CD14-positive monocyte (primary cell): ENCODE measurements at places on chromosomes 6 and 20.
A peak's percentile ranks its signal among the peaks of the same experiment; 100 is the strongest.

GRCh38 chr6:11494786-11495564, 42.6 kb upstream of the TMEM170B start:
- DNase-seq, result peak; percentile 25

DNA sequence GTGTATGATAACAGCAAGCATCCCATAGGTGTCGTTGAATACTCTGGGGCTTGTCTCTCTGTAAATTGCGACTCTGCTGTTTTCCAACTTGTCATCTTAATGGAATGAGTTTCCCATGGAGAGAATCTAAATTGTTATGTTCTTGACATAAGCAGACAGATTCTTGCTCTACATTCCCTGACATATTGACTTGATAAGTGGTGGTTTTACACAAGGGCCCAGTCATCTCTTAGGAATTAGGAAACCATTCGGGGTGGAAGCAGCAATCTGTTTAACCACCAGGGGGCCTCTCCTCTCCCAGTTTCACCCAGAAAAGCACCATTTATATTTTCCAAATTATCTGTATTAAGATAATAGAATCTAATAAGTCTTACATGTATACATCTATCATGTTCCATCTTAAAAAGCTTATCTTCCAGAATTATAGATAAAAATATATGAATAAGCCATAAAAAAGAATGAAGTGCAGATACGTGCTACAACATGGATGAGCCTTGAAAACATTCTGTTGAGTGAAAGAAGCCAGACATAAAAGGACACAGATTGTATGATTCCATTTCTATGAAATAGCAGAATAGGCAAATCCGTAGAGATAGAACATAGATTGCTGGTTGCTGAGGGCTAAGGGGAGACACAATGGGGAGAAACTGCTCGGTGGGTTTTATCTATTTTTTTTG, 23.1 kb upstream of the MROH8 start:
- DNase-seq, result peak; percentile 50

DNA sequence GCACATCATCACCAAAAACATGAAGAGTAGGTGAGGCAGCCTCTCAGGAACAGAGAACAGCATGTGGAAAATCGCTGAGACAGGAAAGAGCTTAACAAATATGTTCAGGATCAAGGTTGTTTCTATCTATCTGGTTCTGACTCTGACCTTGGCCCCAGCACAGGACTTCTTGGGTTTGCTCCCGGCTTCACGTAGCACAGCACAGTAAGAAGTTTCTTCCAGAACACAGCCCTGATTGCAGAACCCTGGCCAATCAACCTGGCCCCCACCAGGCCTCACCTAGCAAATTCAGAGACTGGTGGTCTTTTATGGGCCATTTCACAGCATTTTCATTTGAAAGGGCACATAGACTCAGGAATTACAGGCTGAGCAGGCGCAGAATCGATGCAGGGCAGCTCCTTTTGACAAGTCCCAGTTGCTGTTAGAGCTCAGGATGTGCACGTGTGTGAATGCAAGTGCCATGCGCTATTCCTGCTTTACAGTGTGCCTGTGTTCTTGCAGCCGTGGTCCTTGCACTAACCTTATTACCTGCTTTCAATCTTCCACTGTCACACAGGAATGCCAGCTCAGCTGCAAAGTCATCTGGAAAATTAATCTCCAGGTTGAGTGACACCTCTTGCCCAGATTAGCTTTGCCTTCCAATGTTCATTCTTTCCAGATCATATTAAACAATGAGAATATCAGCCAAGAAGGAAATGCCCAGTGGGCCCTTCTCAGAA, 100.5 kb upstream of the SLC2A12 start:
- no peak for DNase-seq

GRCh38 chr6:161188547-161189465, 85.1 kb downstream of the AGPAT4 start:
- DNase-seq, result no peak

GRCh38 chr6:33193619-33194018, 1.4 kb upstream of the COL11A2 start:
- no peak for DNase-seq

DNA sequence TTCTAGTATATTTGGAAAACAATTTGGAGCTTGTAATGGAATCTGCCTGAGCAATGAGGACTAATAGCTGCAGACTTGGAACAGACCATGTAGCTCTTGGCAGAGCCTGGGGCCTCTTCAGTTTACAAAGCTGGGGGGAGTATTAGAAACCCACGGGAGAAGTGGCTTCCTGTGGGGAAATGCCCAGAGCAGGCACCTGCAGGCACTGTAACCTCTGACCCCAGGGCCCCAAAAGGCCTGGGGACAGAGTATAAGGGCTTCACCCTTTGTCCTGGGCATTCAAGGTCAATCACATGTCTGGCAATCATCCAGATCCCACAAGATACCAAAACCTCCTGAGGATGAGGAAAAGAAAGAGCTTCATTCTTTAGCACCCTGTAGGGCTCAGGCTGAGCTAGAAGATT, 19.4 kb downstream of the PKIG start:
- DNase-seq, result no peak

GRCh38 chr6:130466748-130467061, 100.9 kb downstream of the TMEM200A start:
- no peak for DNase-seq

GRCh38 chr6:49003348-49003747, 459.7 kb downstream of the MMUT start:
- no peak for DNase-seq

DNA sequence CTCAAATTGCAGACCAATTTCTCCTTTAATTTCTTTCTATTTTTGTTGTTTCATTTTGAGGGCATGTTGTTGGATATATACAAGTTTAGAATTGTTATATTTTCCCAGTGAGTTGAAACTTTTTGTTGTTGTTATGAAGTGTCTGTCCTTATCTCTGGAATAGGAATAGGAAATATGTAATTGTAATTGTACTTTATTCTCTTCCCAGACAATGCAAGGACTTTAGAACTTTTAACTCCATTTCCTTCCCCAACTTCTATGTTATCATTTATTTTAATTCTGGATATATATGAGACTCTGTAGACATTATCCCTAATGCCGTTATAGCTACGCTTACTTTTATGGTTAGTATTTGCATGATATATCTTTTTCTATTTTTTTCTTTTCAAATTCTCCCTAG, 12.4 kb downstream of the SERPINB1 start:
- DNase-seq, result no peak

DNA sequence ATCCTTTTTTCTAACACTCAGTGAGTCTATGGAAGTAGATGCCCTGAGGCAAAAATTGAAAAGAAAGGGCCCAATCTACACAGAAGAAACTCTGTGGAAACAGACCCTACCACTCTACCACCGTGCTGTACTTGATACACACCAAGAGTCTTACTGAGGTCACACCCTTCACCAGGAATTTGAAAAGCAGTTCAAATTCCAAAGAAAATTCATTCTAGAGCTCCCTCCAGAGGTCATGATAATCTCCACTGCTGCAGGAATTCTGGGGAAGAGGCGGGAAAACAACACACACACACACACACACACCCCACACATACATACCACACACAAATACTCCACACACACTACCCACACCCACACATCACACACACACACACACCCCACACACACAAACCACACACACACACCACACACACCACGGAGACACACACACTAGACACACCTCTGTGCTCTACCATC, 336.8 kb downstream of the HDGFL1 start:
- DNase-seq, result no peak

GRCh38 chr6:36692861-36693702, 4.5 kb upstream of the RAB44 start:
- no peak for DNase-seq

GRCh38 chr6:11370191-11371018, 137.9 kb upstream of the NEDD9 start:
- DNase-seq, result no peak

DNA sequence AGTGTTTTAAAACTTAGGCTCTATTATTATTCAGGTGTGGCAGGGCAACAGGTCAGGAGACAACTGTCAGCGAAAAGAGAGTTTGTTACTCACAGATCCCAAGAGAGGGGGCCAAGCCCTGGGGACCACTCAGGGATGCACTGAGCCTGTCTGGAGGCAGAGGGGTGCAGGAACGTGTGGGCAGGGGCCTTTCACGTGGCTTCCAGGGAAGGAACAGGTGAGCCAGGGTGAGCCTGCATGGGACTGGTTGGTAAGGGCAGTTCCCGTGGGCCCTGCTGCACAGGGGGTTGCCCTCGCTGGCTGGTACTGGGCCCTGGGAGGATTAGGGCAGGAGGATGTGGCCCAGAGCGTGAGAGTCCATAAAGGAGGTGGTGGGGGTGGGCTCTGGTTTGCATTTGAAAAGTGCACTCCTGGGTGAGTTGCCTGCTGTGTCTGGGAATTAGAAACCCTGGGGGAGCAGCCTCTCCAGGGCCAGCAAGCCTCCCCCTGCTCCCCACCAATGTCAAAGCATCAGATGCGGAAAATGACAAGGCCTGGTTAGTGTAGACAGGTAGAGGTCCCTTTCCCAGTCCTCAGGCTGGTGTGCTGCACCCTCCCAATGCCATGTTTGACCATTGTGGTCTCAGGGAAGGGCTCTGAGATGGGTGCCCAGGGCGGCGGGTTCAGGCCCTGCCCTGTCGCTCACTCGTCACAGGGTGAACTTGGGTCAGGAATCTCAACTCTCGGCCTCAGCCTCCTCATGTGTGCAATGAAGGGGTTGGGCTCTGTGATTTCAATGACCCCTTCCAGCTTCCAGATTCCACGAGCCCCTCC, 127.4 kb upstream of the RPS6KA2 start:
- DNase-seq, result no peak

GRCh38 chr20:50111120-50111828, 1.7 kb downstream of the UBE2V1 start:
- no peak for DNase-seq

GRCh38 chr6:88004707-88005106, 42.9 kb upstream of the SPACA1 start:
- DNase-seq, result no peak

- no peak for DNase-seq
These were observed 24.2 kb downstream of the NAPB start for GRCh38 chr20:23396950-23397627.

- peak; percentile 28 for DNase-seq
These were observed 3.9 kb downstream of the RAB22A start for GRCh38 chr20:58313396-58313795.

- no peak for DNase-seq
These were observed 274.7 kb upstream of the ID4 start for GRCh38 chr6:19562468-19562867.

GRCh38 chr6:157640746-157641451, 182.1 kb upstream of the SNX9 start:
- DNase-seq, result no peak

DNA sequence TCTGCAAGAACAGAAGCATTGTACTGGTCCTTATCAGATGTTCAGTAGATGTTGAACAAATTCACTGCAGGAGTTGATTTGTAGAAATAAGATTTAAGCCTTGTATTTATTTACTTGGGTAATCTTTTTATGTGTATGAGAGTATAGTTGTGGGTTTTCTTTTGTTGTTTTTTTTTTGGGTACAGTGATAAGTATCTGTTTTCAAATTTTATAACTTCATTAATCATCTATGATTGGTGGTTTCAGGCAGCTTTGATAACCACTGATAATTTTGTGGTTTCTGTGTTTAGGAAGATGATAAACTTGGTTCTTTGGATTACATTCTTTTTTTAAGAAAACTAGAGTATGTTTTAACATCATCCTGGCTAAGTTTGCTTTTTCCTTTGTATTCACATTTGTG, 2.8 kb downstream of the AFDN start:
- DNase-seq, result no peak

GRCh38 chr6:14476793-14477531, 359.4 kb downstream of the CD83 start:
- no peak for DNase-seq

DNA sequence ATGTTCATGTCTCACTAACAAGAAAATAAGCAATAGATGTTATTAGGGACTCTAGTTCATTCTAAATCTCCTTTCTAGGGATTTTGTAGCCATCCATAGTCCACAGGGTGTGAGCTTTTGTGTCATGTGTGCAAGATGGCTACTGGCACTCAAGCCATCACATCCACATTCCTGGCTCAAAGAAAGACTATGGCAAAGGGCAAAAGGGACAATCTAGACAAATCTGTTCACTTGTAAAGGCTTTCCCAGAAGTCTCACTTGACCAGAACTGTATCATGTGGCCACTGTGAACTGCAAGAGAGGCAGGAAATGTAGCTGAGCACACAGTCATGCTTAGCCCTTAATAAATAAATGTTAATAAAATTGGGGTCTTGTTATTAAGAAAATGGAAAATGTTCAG, 212.6 kb upstream of the EXOC2 start:
- no peak for DNase-seq

GRCh38 chr6:37202788-37203491, 33.0 kb downstream of the PIM1 start:
- DNase-seq, result no peak
